Activated CD8-positive, alpha-beta T cell treated with anti-CD3 and anti-CD28 coated beads, Interleukin-2, amount 10 ng/mL, durations not matched to agents 7 days and 5 days (primary cell): ENCODE measurements at places on chromosomes 13 and 19. TPM values are rescaled to one million over a fixed set of nuclear protein-coding genes. Genes with fewer than 3 reads are reported as not detected.

REXO1 gene
- 52.9 TPM for total RNA-seq

IL12RB1 gene
- 78.6 TPM for total RNA-seq

HSD17B14 gene
- total RNA-seq = 1.1 TPM

CYP2S1 gene
- 0.83 TPM for total RNA-seq

CYP4F11 gene
- not detected for total RNA-seq

PLPP2 gene
- total RNA-seq = not detected

NCR1 gene
- 0.26 TPM for total RNA-seq

ZNF561 gene
- total RNA-seq = 23.2 TPM

CLDND2 gene
- total RNA-seq = 10.0 TPM

GRCh38 chr13:50106559-50106958 lies 91.3 kb downstream of the KCNRG start:
- no peaks in the 10 kb centered on the region for H3K27me3 ChIP-seq
- H3K4me1 ChIP-seq = peaks cover 22% of the 10 kb centered on the region
- no peak for DNase-seq
- peaks cover 25% of the 10 kb centered on the region for H3K36me3 ChIP-seq
- H3K4me3 ChIP-seq = no peak overlapping the region

GRCh38 chr13:100835695-100836094 lies 161.1 kb upstream of the TMTC4 start:
- H3K4me3 ChIP-seq = no peak overlapping the region
- H3K27me3 ChIP-seq = no peaks in the 10 kb centered on the region
- DNase-seq = no peak
- H3K36me3 ChIP-seq = no peaks in the 10 kb centered on the region
- no peak overlapping the region for H3K27ac ChIP-seq
- no peaks in the 10 kb centered on the region for H3K4me1 ChIP-seq

DNA sequence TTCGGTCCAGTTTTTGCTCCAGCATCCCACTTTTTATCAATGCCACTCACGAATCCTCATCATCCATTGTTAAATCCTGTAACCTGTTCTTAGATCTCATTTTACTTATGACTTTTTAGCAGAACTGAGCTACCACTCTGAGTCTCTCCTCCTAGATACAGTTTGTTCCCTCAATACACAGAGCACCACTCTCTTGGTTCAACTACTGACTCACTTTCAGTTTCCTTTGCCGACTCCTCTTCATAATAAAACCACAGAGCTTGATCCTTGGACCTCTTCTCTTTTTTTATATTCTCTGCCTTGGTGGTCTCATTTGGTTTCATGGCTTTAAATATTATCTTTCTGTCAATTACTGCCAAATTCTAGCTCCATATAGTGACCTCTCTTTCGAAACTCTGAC lies 150.3 kb downstream of the SLITRK5 start:
- no peaks in the 10 kb centered on the region for H3K4me1 ChIP-seq
- no peak overlapping the region for H3K4me3 ChIP-seq
- no peaks in the 10 kb centered on the region for H3K36me3 ChIP-seq
- no peaks in the 10 kb centered on the region for H3K27me3 ChIP-seq
- H3K27ac ChIP-seq = no peak overlapping the region

DNA sequence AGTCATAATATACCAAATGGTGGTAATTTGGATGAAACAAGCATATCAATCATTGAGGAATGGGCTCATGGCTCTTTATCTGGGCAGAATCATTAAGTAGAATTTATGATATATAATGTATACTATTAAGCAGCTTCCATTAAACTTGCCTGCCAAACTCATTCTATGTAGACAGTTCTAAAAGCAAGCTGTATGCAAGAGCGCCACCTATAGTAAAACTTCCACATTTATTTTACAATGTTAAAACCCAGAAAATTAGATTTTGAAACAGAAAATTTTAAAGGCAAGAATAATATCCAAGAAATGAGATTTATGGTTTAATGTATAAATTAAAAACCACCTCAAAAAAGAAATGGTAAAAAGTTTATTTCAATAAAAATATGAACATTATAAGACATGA lies 161.5 kb downstream of the MZT1 start:
- no peak overlapping the region for H3K27ac ChIP-seq
- no peak for DNase-seq
- H3K36me3 ChIP-seq = no peaks in the 10 kb centered on the region
- H3K4me1 ChIP-seq = no peaks in the 10 kb centered on the region
- no peaks in the 10 kb centered on the region for H3K27me3 ChIP-seq

DNA sequence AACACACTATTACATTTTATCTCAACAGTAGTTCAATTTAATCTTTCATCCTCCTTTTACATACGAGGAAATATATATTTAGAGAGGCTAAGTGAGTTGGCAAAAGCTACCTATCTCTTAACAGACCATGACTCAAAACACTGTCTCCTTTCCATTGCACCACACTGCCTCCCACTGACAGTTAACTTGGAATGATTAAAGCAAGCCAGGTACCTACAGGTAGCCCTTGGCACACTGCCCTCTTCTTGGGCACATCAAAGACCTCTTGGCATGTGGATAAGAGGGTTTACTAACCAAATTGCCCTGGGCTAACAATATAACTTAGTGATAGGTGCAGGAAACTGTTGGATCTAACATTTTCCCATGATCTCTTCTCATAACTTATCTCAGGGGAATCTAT lies 1.8 kb downstream of the ABHD13 start:
- no peak overlapping the region for H3K27ac ChIP-seq
- no peaks in the 10 kb centered on the region for H3K27me3 ChIP-seq
- no peak for DNase-seq
- peaks cover 33% of the 10 kb centered on the region for H3K4me1 ChIP-seq

- H3K4me3 ChIP-seq = no peak overlapping the region
- peaks cover 28% of the 10 kb centered on the region for H3K27me3 ChIP-seq
- H3K4me1 ChIP-seq = no peaks in the 10 kb centered on the region
- H3K27ac ChIP-seq = no peak overlapping the region
- peak; percentile 48 for DNase-seq
Observed at GRCh38 chr19:4589579-4590410, 30.3 kb upstream of the SEMA6B start.

- no peak overlapping the region for H3K27ac ChIP-seq
- no peak for DNase-seq
- H3K4me3 ChIP-seq = no peak overlapping the region
- H3K4me1 ChIP-seq = no peaks in the 10 kb centered on the region
- H3K27me3 ChIP-seq = peaks cover 9% of the 10 kb centered on the region
- H3K36me3 ChIP-seq = no peaks in the 10 kb centered on the region
Observed at GRCh38 chr13:26688980-26689379, 71.6 kb downstream of the GPR12 start.

GRCh38 chr19:16324384-16325160 lies at the start of gene KLF2:
KLF2 (plus strand) TSS chr19:16324826; CDS start chr19:16324924, 98 bp downstream.
- H3K4me3 ChIP-seq = peak within 1 kb of the TSS; percentile 66
- no peak within 1 kb of the TSS for H3K27ac ChIP-seq
- peaks cover 34% of the 10 kb centered on the region for H3K27me3 ChIP-seq
- H3K4me1 ChIP-seq = peaks cover 49% of the 10 kb centered on the region
- peak; percentile 93 for DNase-seq

DNA sequence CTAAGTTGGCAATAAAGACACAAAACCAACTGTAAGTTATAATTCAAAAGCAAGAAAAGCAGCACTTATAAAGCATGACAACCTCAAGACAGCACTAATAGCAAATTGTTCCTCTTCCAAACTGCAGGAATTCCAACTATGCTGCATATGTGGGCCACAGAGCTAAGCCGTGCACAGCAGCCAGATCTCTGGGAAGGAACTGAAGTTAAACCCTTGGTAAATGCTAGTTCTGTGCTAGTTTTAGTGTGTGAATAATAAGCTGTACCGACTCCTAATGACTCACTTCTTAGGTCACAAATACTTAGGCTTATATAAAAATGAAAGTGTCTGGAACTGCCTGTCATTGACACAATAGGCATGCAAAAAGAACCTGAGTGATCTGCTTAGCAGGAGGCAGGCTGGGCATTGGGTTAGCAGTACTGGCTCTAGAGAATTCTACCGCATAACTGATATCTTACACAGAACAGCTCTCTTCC lies 21.2 kb upstream of the GTF3A start:
- H3K27me3 ChIP-seq = peaks cover 14% of the 10 kb centered on the region
- DNase-seq = no peak
- H3K4me1 ChIP-seq = peaks cover 10% of the 10 kb centered on the region
- H3K4me3 ChIP-seq = no peak overlapping the region

DNA sequence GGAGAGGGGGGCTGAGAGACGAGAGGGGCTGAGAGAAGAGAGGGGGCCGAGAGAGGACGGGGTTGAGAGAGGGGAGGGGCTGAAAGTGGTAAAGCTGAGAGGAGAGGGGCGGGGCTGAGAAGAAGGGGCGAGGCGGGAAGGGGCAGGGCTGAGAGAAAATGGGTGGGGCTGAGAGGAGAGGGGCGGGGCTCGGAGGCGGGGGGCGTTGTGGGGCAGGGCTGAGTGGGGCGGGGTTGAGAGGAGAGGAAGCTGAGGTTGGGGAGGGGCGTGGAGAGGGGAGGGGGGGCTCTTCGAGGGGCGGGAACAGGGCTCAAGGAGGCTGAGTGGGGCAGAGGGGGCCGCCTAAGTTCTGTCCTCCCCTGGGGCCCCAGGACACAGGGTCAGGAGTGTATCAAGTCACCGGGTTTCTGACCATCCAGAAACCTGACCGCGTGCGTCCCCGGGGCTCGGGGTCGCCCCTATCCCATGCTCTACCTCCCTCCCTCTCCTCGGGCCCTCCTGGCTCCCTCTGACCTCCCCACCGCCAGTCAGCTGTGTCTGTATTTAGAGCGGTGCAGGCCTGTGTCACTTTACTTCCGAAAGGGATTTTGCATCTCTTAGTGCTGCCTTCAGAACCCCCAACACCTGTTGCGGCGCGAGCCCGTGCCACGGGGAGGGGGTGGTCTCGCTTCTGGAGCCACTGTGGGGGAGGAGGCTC lies 38.6 kb upstream of the SEMA6B start:
- peak; percentile 58 for DNase-seq
- H3K4me3 ChIP-seq = no peak overlapping the region
- H3K27ac ChIP-seq = no peak overlapping the region

- H3K4me3 ChIP-seq = no peak overlapping the region
- peaks cover 54% of the 10 kb centered on the region for H3K4me1 ChIP-seq
- H3K36me3 ChIP-seq = peaks cover 4% of the 10 kb centered on the region
- peak; percentile 36 for DNase-seq
Observed at GRCh38 chr13:39956036-39956435, 300.6 kb downstream of the COG6 start.

- H3K36me3 ChIP-seq = no peaks in the 10 kb centered on the region
- DNase-seq = no peak
- H3K4me1 ChIP-seq = no peaks in the 10 kb centered on the region
- no peak overlapping the region for H3K4me3 ChIP-seq
Observed at GRCh38 chr13:76798037-76798436, 88.2 kb downstream of the KCTD12 start.

DNA sequence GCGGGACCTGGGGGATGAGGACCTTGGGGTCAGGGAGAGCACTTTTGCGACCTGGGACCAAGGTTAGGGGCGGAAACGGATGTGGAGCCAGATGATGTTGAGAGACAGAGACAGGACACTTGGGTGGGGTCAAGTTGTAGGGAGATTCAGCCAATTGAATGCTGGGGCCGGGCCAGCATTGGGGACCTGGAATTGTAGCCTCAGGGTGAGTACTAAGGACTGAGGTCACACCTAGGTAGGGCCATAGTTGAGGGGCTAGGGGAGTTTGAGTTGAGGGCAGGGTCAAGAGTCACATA lies 1.2 kb downstream of the ALKBH7 start:
- peak overlapping the region; percentile 87 for H3K4me3 ChIP-seq
- H3K27ac ChIP-seq = peak overlapping the region; percentile 94
- peaks cover 31% of the 10 kb centered on the region for H3K4me1 ChIP-seq

DNA sequence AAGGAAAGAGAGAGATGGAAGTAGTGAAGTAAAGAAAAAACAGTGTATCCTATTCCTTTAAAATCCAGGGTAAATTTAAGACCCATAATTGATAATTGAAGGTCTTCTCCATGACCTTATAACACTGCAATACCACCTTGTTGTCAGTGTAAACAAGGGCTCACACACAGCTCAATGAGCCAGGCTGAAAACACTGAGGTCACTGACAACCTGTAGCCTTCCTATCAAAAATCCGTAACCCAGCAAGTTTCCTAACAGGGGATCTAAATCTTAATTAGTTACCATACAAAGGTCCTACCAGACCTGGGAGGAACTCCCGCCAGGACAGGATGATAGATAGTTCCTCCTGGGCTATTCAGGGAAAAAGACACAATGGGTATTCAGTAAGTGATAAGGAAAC lies 1677.1 kb downstream of the OLFM4 start:
- H3K4me3 ChIP-seq = no peak overlapping the region
- DNase-seq = no peak
- no peaks in the 10 kb centered on the region for H3K4me1 ChIP-seq
- no peaks in the 10 kb centered on the region for H3K36me3 ChIP-seq

DNA sequence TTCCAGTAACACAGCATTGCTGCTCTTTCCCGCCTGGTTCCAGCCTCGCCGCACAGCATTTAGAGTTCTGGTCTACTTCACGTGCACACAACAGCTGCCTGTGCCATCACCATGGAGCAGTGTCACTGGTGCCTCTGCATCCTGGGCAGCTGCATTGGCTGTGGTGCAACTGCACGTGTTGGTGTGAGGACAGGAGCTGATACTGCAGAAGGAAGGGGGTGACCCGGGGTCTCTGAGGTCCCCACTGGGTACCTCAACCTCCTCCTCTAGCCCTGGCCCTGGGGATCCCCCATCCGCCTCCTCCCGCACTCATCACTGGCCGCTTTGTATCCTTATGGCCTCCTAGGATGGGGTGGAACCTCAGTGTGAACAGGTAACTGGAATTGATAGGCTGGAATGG lies 112.5 kb downstream of the SOX1 start:
- H3K4me1 ChIP-seq = no peaks in the 10 kb centered on the region
- no peak overlapping the region for H3K27ac ChIP-seq
- H3K36me3 ChIP-seq = no peaks in the 10 kb centered on the region
- no peak overlapping the region for H3K4me3 ChIP-seq
- DNase-seq = no peak

DNA sequence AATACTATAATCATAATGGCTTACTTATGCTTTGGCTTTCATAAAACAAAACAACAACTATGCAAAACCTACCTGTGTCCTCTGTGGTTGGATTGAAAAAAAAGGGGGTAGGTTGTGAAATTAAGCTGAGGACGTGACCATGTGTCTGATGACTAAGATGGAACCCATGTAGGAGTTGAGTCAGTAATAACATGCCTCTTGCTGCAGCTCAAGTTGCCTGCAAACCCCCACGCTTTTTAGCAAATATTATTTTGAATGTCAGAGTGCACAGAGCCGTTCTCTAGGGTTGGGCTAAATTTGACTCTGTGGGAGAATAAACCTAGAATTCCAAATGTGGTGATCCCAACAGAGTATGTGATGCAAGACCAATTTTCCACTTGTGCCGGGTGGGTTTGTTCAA lies 209.3 kb downstream of the KCNRG start:
- H3K36me3 ChIP-seq = no peaks in the 10 kb centered on the region
- no peak overlapping the region for H3K4me3 ChIP-seq
- no peak overlapping the region for H3K27ac ChIP-seq
- H3K27me3 ChIP-seq = peaks cover 10% of the 10 kb centered on the region
- DNase-seq = no peak

- H3K4me3 ChIP-seq = no peak overlapping the region
- H3K27me3 ChIP-seq = no peaks in the 10 kb centered on the region
- no peak overlapping the region for H3K27ac ChIP-seq
- no peaks in the 10 kb centered on the region for H3K36me3 ChIP-seq
- H3K4me1 ChIP-seq = no peaks in the 10 kb centered on the region
Observed at GRCh38 chr13:75347925-75348324, 134.0 kb downstream of the TBC1D4 start.

GRCh38 chr19:31099515-31100205 lies 249.6 kb downstream of the TSHZ3 start:
- no peak for DNase-seq
- H3K27ac ChIP-seq = no peak overlapping the region
- no peaks in the 10 kb centered on the region for H3K27me3 ChIP-seq
- H3K36me3 ChIP-seq = no peaks in the 10 kb centered on the region
- no peaks in the 10 kb centered on the region for H3K4me1 ChIP-seq
